ENCODE measurements at places on chromosomes 2 and 18.

GRCh38 chr2:68158134-68158447 lies 403 bp downstream of the PNO1 start:
- H3K27me3 ChIP-seq = no peaks in the 10 kb centered on the region
- peaks cover 3% of the 10 kb centered on the region for H3K4me1 ChIP-seq
- no peaks in the 10 kb centered on the region for H3K36me3 ChIP-seq

GRCh38 chr2:65062843-65063825 lies 6.9 kb downstream of the CEP68 start:
- no peaks in the 10 kb centered on the region for H3K27me3 ChIP-seq
- no peak overlapping the region for H3K27ac ChIP-seq
- no peak for DNase-seq

DNA sequence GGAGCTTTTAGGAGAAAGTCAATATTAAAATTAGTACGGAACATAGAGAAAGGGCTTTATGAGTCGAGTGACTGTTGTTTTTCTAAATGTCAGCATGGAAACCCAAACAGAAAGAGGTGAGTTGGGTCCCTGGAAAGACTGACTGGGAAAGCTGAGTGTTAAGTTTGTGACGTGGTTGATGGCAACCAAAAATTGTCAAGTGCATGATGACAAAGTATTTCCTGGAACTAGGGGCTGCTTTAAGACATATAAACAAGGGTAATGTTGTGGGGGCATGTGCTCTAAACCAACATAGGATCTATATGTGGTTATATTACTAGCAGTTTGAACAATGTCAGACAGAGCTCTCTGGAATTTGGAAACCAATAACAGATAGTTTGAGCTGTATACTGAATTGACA lies 50.9 kb upstream of the GPD2 start:
- no peak for DNase-seq
- no peaks in the 10 kb centered on the region for H3K27me3 ChIP-seq
- no peaks in the 10 kb centered on the region for H3K36me3 ChIP-seq
- H3K4me3 ChIP-seq = no peak overlapping the region

GRCh38 chr2:164934401-164935117 lies 20.8 kb downstream of the SLC38A11 start:
- H3K4me3 ChIP-seq = no peak overlapping the region
- no peaks in the 10 kb centered on the region for H3K36me3 ChIP-seq
- no peak overlapping the region for H3K27ac ChIP-seq

DNA sequence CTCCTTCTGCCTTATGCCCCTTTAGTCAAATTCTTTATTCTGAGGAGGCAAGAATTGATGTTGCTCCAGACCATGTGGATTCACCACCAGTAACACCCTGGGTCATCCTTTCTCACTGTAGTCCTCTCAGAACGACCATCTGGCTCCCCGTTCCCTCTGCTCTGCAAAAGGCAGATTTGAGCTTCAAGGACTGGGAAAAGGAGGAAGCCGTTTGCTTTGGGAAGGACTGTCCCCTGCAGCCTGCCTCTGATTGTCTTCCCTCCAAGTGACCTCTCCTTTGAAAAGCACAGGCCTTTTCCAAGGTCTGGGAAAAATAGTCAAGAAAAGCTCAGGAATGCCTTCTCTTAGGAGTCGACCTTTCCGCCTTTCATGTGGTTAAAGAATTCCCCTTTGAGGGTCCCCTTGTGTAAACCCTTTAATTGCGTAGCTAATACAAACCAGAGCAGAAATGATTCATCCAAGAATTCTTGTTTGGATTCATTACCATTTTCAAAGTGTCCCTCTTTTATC lies 130.1 kb upstream of the COPS8 start:
- H3K4me3 ChIP-seq = no peak overlapping the region
- peak overlapping the region; percentile 91 for H3K27ac ChIP-seq
- no peaks in the 10 kb centered on the region for H3K36me3 ChIP-seq

- H3K27ac ChIP-seq = peak overlapping the region; percentile 19
- no peak overlapping the region for H3K4me3 ChIP-seq
- H3K4me1 ChIP-seq = peaks cover 15% of the 10 kb centered on the region
- no peaks in the 10 kb centered on the region for H3K36me3 ChIP-seq
- no peaks in the 10 kb centered on the region for H3K27me3 ChIP-seq
Observed at GRCh38 chr2:160257041-160257742, 57.1 kb upstream of the ITGB6 start.

DNA sequence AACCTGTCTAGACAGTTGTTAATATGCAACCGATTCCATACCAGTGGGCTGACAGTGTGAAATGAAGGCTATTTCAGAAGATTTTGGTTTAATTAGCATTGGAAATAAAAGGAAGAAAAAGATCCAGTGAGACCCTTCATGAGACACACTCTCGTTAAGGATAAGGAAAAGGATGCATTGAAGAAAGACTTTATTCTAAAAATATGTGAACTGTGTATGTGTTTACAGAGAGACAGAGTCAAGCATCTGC lies 2.1 kb downstream of the KLF7 start:
- H3K36me3 ChIP-seq = no peaks in the 10 kb centered on the region
- H3K27me3 ChIP-seq = peaks cover 10% of the 10 kb centered on the region
- H3K4me1 ChIP-seq = peaks cover 10% of the 10 kb centered on the region
- DNase-seq = no peak
- no peak overlapping the region for H3K27ac ChIP-seq

DNA sequence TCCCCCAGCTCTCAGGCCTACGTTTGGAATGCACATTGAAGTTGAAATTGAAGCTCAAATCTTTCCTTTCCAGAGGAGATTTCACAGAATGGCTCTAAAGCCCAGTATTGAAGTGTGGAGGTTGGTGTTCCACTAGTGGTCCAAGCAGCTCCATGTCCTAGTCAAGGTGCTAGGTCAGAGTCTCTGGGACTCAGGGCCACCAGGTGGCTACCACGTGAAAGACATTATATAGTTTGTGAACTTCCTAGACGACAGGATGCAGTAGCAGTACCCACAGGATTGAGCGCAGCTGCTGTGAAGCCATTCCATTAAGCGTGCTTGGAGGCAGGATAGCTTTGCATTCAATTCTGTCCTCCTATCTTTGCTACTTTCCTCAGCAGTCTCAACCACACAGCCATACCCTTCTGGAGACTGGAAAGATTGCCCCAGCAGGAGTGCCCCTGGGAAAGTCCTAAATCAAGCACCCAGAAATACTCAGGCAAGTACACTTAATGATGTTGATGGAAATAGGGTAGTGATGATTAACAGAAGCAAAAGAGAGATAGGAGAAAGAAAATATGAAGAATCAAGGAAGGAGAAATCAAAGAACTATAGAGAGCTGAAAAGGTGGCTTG lies 4.7 kb upstream of the TGFA start:
- H3K27me3 ChIP-seq = no peaks in the 10 kb centered on the region
- no peak for DNase-seq
- no peak overlapping the region for H3K27ac ChIP-seq
- no peaks in the 10 kb centered on the region for H3K36me3 ChIP-seq

DNA sequence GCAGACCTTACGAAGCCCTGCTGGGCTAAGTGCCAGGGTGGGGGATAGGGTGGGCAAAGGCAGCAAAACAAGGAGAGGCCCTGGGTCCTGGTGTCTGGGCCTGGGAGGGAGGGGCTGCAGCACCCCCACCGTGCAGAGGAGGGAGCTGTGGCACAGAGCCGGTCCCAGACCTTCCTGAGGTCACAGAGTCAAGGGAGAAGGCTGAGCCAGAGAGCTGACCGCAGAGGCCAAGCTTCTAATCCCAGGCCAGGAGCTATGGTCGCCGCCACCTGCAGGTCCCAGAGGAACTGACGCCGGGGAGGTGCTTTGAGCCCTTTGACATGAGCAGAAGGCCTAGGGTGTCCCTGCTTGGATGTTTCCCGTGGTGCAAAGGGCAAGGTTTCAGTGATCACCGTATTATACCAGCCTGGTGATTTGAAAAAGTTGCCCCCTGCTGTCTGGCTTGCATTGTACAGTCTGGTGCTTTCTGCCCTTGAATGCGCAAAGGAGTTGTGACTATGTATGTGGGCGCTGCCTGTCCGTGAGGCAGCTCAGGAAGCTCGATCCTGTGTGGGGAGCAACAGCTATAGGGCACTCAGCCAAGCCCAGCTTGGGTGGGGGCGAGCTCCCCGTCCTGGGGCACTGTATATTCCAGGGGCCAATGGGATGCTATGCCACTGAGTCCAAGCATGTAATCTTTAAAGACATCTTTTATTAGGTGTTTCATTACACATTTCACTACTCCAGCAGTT lies 44.3 kb downstream of the EDAR start:
- no peak for DNase-seq
- no peak overlapping the region for H3K27ac ChIP-seq
- no peaks in the 10 kb centered on the region for H3K36me3 ChIP-seq
- no peak overlapping the region for H3K4me3 ChIP-seq
- no peaks in the 10 kb centered on the region for H3K4me1 ChIP-seq
- H3K27me3 ChIP-seq = no peaks in the 10 kb centered on the region

DNA sequence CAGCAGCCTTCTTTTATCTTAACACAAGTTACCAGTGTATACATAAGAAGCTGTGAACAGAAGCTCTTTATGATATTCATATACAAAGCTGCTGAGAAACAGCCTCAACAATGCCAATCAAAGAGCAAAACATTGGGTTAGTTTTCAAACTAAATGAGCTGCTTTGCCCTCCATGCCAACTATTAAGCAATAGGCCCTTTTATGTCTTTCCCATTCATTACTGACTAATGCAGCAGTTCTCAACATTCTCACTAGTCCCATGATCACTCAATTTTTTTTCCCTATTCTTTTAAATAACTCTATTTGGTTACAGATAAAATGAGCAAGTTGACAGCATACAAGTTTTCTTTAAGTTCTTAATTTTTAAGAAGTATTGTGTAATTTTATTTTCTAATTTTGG lies 57.9 kb upstream of the FRZB start:
- H3K36me3 ChIP-seq = peaks cover 3% of the 10 kb centered on the region
- H3K4me1 ChIP-seq = no peaks in the 10 kb centered on the region
- no peaks in the 10 kb centered on the region for H3K27me3 ChIP-seq
- H3K4me3 ChIP-seq = no peak overlapping the region
- H3K27ac ChIP-seq = no peak overlapping the region

DNA sequence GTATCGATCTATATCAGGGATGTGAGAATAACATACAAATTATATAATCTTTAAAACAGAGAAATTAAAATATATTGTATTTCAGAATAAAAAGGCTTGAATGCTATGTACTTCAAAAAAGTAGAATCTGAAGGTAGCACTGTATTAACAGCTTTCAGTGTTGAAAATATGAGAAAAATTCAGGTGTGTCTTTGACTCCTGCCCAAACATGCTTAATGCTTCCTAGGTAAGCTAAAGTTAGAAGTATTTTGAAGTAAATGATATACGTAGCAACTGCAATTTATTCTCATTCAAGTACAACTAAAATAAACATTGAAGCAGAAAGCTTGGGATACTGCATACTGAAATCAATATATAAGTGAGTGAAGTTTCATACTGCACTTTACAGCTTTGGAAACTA lies 1082.0 kb upstream of the ACVR2A start:
- no peaks in the 10 kb centered on the region for H3K27me3 ChIP-seq
- H3K27ac ChIP-seq = no peak overlapping the region
- DNase-seq = no peak
- no peaks in the 10 kb centered on the region for H3K4me1 ChIP-seq
- no peaks in the 10 kb centered on the region for H3K36me3 ChIP-seq

- no peaks in the 10 kb centered on the region for H3K36me3 ChIP-seq
- peaks cover 74% of the 10 kb centered on the region for H3K4me1 ChIP-seq
- H3K27me3 ChIP-seq = no peaks in the 10 kb centered on the region
- peak overlapping the region; percentile 97 for H3K27ac ChIP-seq
Observed at GRCh38 chr2:85255456-85255812, 72.4 kb downstream of the TGOLN2 start.

DNA sequence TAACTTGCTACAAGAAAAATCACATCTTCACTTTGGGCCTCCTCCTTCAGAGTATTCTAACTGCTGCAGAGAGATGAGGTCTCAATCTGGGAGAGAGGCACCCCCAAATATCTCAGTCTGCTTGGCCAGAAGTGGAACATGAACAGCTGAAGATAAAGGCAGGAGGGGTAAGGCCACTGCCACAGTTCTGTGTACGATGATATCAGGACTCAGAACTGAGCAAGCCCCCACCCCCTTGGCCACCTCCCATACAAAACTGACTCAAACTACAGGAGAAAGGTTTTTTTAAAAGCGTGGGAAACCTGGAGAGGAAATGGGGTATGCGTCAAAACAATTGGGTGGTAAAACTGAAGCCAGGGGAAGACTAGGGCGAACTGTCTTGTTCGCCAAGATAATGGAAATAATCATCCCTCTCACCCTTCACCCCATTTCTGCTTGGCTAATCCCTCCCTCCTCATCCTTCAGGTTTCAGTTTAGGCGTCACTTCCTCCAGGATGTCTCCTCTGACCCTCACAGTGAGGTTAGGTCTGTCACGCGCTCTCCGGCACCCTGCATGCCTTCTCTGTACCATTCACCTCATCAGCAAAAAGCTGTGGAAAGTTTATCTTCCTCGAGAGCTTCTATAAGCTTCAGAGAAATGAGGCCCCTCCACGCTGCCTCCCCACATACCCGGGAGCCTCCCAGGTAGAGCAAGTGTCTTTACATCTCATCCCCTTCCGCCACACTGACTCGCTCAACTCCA lies 64.4 kb downstream of the SFXN5 start:
- no peaks in the 10 kb centered on the region for H3K4me1 ChIP-seq
- H3K36me3 ChIP-seq = no peaks in the 10 kb centered on the region
- no peak overlapping the region for H3K4me3 ChIP-seq

DNA sequence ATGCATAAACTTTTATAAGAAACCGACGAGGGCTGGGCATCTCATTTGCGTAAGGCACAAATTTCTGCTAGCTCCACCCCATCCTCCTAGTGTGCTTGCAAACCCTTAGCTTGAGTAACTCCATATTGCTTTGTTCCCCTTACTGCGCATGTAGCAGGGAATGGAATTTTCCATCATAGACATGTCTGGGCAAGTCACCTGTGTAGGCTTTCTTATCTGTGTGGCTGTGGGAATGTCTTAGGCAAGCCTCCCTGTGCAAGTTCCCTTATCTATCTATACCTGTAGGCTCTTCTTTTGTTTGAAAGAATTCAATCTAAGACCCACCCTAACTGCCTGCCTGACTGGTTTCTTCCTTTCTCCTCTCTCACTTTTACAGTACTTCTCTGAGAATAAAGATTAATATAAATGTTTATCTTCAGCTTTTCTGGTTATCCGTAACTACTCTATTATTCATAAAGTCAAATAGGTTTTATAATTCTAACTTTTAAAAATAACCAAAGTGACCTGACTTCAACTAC lies 217.6 kb upstream of the FIGN start:
- no peaks in the 10 kb centered on the region for H3K27me3 ChIP-seq
- no peaks in the 10 kb centered on the region for H3K36me3 ChIP-seq
- H3K4me1 ChIP-seq = peaks cover 15% of the 10 kb centered on the region
- H3K4me3 ChIP-seq = no peak overlapping the region

GRCh38 chr18:56315363-56315762 lies 323.0 kb downstream of the TXNL1 start:
- no peak for DNase-seq
- no peaks in the 10 kb centered on the region for H3K27me3 ChIP-seq

DNA sequence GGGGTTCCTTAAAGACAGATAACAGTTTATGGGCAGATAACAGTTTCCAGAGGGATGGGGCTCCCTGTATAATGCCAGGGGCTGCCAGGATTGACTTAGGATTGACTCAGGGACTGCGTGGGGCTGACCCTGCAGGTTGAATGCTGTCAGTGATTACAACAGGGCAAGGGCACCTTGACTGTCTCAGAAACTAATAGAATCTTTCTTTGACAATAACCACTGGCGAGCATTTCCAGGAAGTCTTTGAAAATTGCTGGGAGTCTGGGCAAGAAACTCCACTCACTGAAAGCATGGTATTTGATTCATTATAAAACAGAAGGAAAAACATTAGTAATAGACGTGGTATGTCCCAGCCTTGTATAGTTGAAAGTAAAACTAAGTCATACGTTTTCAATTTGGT lies 101.0 kb downstream of the GPD2 start:
- H3K27me3 ChIP-seq = no peaks in the 10 kb centered on the region
- no peak overlapping the region for H3K4me3 ChIP-seq
- no peaks in the 10 kb centered on the region for H3K36me3 ChIP-seq
- peaks cover 9% of the 10 kb centered on the region for H3K4me1 ChIP-seq
- no peak for DNase-seq
